ENCODE measurements at places on chromosomes 11 and 22. TPM values are rescaled to one million over a fixed set of nuclear protein-coding genes. Genes with fewer than 3 reads are reported as not detected.
A peak's percentile ranks its signal among the peaks of the same experiment; 100 is the strongest.

- DNase-seq = no peak
Measured at GRCh38 chr11:72688929-72689328, 14.7 kb upstream of the PDE2A start.

Gene RAC2
- total RNA-seq = 60.5 TPM

Gene TEX12
- total RNA-seq = not detected

- DNase-seq = no peak
Measured at GRCh38 chr22:32205974-32206773, 1.3 kb upstream of the RFPL2 start.

DNA sequence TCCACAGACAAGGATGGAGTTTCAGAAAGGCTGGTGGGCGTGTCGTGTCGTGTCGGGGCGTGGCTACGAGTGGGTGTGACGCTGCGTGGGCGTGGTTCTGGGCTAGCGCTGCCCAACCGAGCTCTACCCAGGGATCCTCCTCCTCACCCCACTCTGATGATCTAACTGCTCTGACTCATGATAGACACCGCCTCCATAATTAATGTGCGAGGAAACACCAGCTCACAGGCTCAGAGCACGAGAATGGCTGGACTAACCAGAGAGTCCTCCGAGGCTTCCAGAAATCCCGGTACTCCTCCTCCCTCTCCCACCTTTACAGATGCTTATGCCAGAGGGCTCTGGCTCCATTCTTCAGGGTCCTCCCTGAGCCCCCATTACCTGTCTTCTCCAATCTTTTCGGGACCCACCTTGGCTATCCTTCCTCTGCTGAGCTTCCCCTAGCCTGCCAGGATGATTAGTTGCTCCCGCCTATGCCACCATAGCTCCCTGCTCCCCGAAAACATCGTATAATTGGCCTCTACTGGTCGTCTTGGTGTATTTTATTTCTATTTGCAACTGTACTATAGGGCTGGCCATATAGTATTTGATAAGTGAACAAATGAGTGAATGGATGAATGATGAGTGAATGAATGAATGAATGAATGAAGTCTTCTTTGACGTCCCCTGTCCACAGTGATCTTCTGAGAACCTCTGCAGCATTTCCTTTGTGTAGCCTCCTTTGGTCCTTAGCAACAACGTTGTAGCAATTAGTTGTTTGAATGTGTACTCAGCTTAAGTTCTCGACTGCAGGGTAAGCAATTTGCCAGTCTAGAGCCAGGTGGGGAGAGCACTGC, 21.7 kb downstream of the TMPRSS13 start:
- peak; percentile 82 for DNase-seq

Gene GGT5
- total RNA-seq = 15.5 TPM

Gene ARL2
- total RNA-seq = 103 TPM

- no peak for DNase-seq
Measured at GRCh38 chr11:92024788-92025187, 199.8 kb upstream of the FAT3 start.

DNA sequence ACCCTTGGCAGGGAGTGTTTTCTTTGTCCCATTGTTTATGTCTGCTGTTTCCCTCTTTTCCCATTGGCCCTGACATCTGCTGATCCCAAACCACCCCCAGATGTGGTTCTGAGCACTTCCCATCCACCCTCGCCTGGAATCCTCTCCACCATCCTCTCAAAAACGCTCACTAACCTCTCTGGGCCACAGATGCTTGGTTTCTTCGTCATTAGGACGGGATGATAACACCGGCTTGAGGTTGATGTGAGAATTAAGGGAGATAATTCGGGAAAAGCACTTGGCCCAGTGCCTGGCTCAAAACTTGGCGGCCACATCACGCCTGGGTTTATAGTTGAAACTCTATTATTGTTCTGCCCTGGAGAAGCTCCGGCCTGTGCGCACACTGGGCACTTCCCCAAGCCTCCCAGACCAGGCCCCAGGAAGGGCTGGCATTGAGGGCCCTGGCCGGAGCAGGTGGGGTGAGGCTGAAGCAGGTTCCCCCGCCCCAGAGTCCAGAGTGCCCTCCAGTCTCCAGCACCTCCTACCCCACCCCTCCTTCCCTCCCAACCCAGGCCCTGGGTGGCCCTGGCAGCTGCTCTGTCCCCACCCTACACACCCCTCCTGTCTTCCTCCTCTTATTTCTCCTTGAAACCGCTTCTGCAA, 63.7 kb downstream of the CYTH4 start:
- DNase-seq = peak; percentile 20

Gene GUCY1A2
- 7.8 TPM for total RNA-seq
